ENCODE measurements at places on chromosomes 2 and 18. TPM values are rescaled to one million over a fixed set of nuclear protein-coding genes. Genes with fewer than 3 reads are reported as not detected.

Gene USP34
- 37.3 TPM for polyA plus RNA-seq

Gene PRSS56
- polyA plus RNA-seq = 0.05 TPM

Gene GPN1
- polyA plus RNA-seq = 15.5 TPM

Gene SPC25
- polyA plus RNA-seq = not detected

Gene ANKRD30BL
- polyA plus RNA-seq = not detected

Gene COL4A3
- 4.7 TPM for polyA plus RNA-seq

Gene CDH7
- polyA plus RNA-seq = 0.07 TPM

Gene SRD5A2
- not detected for polyA plus RNA-seq

Gene NT5DC4
- polyA plus RNA-seq = not detected

Gene CNGA3
- polyA plus RNA-seq = not detected

Gene C18orf32
- polyA plus RNA-seq = 120 TPM

Gene CNDP1
- polyA plus RNA-seq = 0.05 TPM

Gene AKAIN1
- polyA plus RNA-seq = not detected

Gene KCNK3
- polyA plus RNA-seq = 29.3 TPM

Gene TTLL4
- 5.4 TPM for polyA plus RNA-seq

Gene EVA1A
- 0.66 TPM for polyA plus RNA-seq

Gene SCN3A
- 0.54 TPM for polyA plus RNA-seq

Gene CYP1B1
- polyA plus RNA-seq = 10.1 TPM

Gene MATN3
- polyA plus RNA-seq = 0.29 TPM

Gene AQP4
- 5.1 TPM for polyA plus RNA-seq

Gene SMPD4
- polyA plus RNA-seq = 19.9 TPM

Gene COL3A1
- 48.2 TPM for polyA plus RNA-seq

Gene GALNT5
- 0.34 TPM for polyA plus RNA-seq

Gene L3MBTL4
- polyA plus RNA-seq = 4.9 TPM

Gene LYPD1
- 0.07 TPM for polyA plus RNA-seq

Gene SNTG2
- polyA plus RNA-seq = 0.34 TPM

Gene CARF
- polyA plus RNA-seq = 2.8 TPM

Gene HOXD1
- 0.05 TPM for polyA plus RNA-seq

Data from right cardiac atrium (tissue), 5 donors.